ENCODE measurements at places on chromosomes 1 and 21. TPM values are rescaled to one million over a fixed set of nuclear protein-coding genes. Genes with fewer than 3 reads are reported as not detected.

The APCS gene
- not detected for total RNA-seq

The CNIH4 gene
- total RNA-seq, result 84.8 TPM

The C21orf91 gene
- 4.2 TPM for total RNA-seq

The CD84 gene
- total RNA-seq, result not detected

The GPR37L1 gene
- not detected for total RNA-seq

The HSPA6 gene
- not detected for total RNA-seq

The RAD54L gene
- total RNA-seq, result 18.9 TPM

The AMY1B gene
- not detected for total RNA-seq

The PIGM gene
- total RNA-seq, result 5.4 TPM

The RGS1 gene
- total RNA-seq, result not detected

The C1orf87 gene
- not detected for total RNA-seq

The AMY1A gene
- total RNA-seq, result not detected

The S100A1 gene
- total RNA-seq, result not detected

The TSPAN1 gene
- total RNA-seq, result 0.37 TPM

The SLC30A2 gene
- total RNA-seq, result not detected

The CLDN14 gene
- total RNA-seq, result 1.0 TPM

The FCGR3A gene
- total RNA-seq, result not detected

The PGLYRP3 gene
- total RNA-seq, result not detected

The CLCA4 gene
- not detected for total RNA-seq

The TMEM82 gene
- total RNA-seq, result not detected

The THEM4 gene
- 24.9 TPM for total RNA-seq

The JAM2 gene
- 1.1 TPM for total RNA-seq

The SLC2A5 gene
- total RNA-seq, result not detected

The KRTAP19-1 gene
- total RNA-seq, result not detected

The SH2D5 gene
- 2.4 TPM for total RNA-seq

The LCE6A gene
- total RNA-seq, result not detected

The SLC22A15 gene
- total RNA-seq, result 0.44 TPM

The AZIN2 gene
- total RNA-seq, result 0.91 TPM

The PRUNE1 gene
- 8.6 TPM for total RNA-seq

The HIVEP3 gene
- 4.0 TPM for total RNA-seq

The LCE1D gene
- not detected for total RNA-seq

The FOXO6 gene
- 0.38 TPM for total RNA-seq

The HSD3B1 gene
- total RNA-seq, result not detected

The LCE2A gene
- not detected for total RNA-seq

The LENEP gene
- 0.88 TPM for total RNA-seq

The FBXO42 gene
- total RNA-seq, result 16.3 TPM

The C1QTNF12 gene
- total RNA-seq, result 1.9 TPM

All from endothelial cell of umbilical vein (primary cell).